Stimulated activated CD8-positive, alpha-beta memory T cell treated with anti-CD3 and anti-CD28 coated beads, Interleukin-7, amount 100 ng/mL, for 48 hours (primary cell): ENCODE measurements at places on chromosomes 4 and X.

DNA sequence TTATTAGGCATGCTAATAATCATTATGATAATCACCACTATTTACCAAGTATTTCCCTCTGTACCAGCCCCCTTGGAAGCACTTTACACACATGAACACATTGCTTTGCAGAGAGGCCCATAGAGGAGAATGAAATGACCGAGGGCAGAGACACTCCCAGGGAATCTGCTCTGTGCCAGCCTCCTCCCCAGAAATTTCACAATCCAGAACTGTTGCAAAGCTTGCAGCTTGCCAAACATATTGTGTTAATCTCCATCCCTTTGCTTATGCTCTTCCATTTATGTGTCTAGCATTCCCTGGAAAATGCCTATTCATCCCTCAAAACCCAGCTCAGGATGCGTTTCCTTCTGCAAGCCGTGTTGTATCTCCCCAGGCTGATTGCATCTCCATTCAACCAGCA is 37.8 kb downstream of the CYTL1 start:
- no peak for DNase-seq

- no peak for DNase-seq
Observed at GRCh38 chr4:71474731-71475130, 135.9 kb downstream of the SLC4A4 start.

GRCh38 chr4:17511051-17511450 is 839 bp downstream of the QDPR start:
- no peak for DNase-seq

- no peak for DNase-seq
Observed at GRCh38 chrX:41164449-41164848, 79.2 kb downstream of the USP9X start.

GRCh38 chrX:18619288-18619687 is 52.6 kb downstream of the RS1 start:
- DNase-seq: no peak

GRCh38 chrX:70476934-70477733 is 32.5 kb downstream of the DLG3 start:
- DNase-seq: no peak

- no peak for DNase-seq
Observed at GRCh38 chrX:107549504-107549903, 78.8 kb upstream of the PRPS1 start.

- no peak for DNase-seq
Observed at GRCh38 chr4:181018472-181018871, 1224.7 kb upstream of the TENM3 start.

GRCh38 chr4:80172203-80172602 is 25.1 kb upstream of the PRDM8 start:
- no peak for DNase-seq

DNA sequence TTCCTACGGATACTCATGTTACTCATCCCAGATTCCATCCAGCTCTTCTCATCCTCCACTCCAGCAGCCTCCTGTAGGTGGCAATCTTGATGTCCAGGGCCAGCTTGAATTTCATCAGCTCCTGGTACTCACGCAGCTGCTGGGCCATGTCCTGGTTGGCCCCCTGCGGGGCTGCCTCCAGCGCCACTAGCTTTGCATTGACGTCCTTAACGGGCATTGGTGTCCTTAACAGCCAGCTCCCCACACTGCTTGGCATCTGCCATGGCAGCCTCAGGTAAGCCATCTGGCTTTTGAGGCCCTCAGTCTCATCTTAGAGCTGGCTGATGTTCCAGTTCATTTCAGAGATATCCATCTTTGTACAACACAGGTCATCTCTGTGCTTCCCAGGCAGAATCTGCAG is 223.7 kb downstream of the FGF13 start:
- no peak for DNase-seq
